Activated CD4-positive, alpha-beta memory T cell treated with anti-CD3 and anti-CD28 coated beads, Interleukin-2, amount 10 ng/mL, durations not matched to agents 7 days and 5 days (primary cell): ENCODE measurements at places on chromosomes 2 and 18.
A peak's percentile ranks its signal among the peaks of the same experiment; 100 is the strongest.

DNA sequence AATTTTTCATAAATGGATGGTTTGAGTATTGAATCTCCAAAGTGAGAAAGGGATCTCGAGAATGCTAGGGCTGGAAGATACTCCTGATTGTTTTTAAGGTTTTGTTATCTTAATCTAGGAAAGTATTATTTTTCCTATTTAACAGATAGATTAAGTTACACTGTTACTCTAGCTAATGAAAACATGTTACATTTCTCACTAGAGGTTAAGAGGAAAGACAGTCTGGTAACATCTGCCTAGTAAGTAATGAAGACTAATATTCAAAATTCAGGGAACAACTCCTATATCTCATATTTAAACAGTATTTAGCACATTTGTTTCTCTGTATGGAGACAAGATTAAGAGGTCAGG, 2.0 kb downstream of the GALNT3 start:
- DNase-seq: no peak

DNA sequence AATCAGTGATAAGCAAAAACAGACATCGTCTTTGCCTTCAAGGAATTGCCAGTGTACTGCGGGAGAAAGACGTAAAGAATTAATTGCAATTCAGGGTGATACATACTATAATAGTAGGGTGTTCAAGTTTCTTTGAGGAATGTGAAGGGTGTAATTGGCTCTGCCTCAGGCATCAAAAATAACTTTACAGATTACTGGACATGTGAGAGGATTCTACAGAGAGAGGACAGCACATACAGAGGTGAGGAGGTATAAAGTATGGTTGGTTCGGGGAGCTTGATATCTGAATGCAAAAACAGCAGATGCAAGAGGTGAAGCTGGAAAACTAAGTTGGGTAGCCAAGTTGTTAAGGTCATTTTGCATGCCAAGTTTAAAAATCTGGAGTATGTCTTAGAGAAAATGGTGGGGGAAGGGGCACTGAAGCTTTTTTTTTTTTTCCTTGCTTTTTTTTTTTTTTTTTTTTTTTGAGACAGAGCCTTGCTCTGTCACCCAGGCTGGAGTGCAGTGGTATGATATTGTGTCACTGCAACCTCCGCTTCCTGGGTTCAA, 227.5 kb upstream of the FOSL2 start:
- DNase-seq: no peak

GRCh38 chr2:128395196-128395595, 76.5 kb upstream of the HS6ST1 start:
- DNase-seq: no peak

- DNase-seq: no peak
Measured at GRCh38 chr18:73296686-73297085, 428.9 kb upstream of the NETO1 start.

DNA sequence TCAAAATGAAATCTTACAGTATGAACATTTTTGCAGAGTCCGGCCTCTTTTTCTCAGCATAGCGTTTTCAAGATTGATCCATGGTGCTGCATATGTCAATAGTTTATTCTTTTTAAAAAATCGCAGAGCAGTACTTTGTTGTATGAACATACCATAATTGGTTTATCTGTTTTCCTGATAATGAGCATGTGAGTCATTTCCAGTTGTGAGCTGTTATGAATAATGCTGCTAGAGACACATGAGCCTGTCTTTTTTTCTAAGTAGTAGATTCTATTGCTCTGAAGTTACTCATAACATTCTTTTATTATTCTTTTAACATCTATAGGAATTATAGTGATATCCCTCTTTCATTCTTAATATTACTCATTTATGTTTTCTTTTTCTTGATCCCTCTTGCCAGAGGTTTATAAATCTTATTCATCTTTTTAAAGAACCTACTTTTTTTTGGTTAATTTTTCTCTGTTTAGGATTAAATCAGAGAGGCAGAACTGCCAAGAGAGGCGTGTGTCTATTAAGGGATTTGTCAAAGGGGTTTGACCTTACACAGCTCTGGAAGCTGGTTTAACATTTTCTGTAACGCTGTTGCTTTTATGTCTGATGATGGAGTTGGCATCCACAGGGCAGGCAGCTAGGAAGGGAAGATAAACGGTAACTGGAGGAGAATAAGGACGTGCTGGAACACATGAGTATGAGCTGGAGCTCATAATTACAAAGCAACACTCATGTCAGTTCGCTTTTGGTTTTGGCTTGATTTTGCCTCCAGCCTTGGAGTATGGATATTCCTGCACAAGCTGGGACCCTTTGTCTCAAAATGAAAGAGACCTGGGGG, 47.4 kb downstream of the MGAT5 start:
- DNase-seq: no peak

DNA sequence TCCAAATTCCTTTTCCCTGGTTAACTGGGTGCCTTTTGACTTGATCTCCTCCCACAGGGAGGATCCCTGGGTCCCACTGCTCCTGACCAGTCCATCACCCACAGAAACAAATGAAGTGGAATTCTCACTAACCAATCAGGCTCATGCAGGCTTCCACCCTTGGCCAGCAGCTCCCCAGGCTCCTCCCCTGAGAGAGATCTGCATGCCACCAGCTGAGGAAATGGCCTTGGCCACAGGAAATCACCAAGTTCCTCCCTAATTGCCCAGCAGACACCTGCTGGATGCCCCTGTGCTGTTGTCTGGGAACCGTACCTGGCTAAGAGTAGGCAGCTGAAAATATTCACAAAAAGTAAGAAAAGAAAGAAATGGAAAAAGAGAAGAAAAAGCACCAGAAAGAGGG, 207.4 kb downstream of the NCK2 start:
- DNase-seq: no peak

DNA sequence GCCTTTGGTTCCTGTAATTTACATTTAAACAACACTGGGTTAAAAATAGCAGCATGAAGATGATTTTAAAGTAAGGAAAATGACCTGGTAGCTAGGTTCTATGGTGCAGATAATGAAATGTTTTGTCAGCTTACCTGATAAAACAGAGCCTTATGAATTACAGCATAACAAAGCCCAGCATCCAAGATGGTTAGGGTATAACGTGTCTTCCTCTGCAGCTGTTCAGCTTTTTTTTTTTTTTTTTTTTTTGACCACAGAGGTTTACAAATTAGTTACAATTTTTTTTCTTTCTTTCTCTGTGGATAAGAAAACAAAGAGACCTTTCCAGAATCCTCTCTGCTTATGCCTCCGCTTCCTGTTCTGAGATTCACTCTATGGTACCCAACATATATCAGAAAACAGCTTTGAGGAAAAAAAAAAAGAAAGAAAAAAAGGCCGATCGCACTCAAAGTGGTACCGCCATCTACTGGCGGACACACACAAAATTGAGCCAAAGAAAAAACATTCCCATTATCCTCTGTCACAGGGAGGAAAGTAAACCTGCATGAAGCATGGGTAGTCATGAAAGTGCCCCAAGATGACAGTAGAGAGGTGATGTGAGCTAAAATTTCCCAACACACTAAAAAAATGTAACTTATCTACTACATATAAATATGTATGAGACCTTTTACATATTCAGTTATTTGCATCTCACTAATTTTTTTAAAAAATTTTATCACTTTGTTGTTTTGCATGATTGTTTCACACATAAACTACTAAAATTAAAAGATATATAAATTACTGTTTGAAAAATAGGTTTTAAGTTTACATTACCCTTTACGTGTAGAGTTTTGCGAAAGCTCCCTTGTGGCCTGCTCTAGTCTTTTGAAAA, at the start of gene SCN3A:
TSS of gene SCN3A (minus strand) at position 362 of the 871 bp plus-strand sequence. CDS start 27,656 bp downstream, outside the sequence.
- no peak for DNase-seq

DNA sequence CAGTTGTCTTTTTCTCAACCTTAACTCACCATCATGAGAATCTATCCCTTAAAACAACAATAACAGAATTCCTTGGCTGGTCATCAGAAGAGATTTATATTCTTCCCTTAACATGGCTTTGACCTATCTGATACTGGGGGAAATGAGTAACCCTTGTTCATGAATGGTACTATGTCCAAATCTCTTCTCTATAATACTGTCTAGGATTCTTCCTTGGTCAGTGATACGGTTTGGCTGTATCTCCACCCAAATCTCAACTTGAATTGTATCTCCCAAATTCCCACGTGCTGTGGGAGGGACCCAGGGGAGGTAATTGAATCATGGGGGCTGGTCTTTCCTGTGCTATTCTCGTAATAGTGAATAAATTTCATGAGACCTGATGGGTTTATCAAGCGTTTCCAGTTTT, 282.0 kb upstream of the SIX2 start:
- DNase-seq: no peak

GRCh38 chr18:58255701-58256311, 211.8 kb downstream of the NEDD4L start:
- DNase-seq: no peak

- no peak for DNase-seq
Measured at GRCh38 chr2:133078667-133079411, 408.8 kb upstream of the LYPD1 start.

GRCh38 chr2:230749111-230749510, 36.5 kb downstream of the CAB39 start:
- DNase-seq: no peak

- no peak for DNase-seq
Measured at GRCh38 chr18:66616523-66616983, 12.7 kb upstream of the CDH19 start.

- no peak for DNase-seq
Measured at GRCh38 chr18:8299054-8299980, 309.9 kb upstream of the RAB12 start.

- DNase-seq: no peak
Measured at GRCh38 chr18:55541571-55541970, 46.4 kb downstream of the TCF4 start.

DNA sequence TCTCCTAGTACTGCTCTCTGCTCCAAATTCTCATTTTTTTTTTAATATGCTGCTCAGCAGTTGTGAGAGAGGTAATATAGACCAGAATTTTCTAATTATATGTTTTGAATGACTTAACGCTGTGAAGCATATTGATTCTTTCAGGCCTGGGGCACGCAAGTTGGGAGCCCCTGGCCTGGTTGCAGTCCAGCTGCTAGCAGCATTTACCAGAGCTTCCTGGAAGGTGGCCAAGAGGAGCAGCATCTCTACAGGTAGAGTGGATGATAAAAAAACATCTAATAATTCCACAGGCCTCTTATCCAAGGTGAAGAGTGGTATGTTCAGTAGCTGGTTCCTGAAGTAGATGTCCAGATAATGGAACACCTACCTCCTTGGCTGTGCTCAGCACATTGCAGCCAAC, 7.3 kb upstream of the UGP2 start:
- DNase-seq: no peak

DNA sequence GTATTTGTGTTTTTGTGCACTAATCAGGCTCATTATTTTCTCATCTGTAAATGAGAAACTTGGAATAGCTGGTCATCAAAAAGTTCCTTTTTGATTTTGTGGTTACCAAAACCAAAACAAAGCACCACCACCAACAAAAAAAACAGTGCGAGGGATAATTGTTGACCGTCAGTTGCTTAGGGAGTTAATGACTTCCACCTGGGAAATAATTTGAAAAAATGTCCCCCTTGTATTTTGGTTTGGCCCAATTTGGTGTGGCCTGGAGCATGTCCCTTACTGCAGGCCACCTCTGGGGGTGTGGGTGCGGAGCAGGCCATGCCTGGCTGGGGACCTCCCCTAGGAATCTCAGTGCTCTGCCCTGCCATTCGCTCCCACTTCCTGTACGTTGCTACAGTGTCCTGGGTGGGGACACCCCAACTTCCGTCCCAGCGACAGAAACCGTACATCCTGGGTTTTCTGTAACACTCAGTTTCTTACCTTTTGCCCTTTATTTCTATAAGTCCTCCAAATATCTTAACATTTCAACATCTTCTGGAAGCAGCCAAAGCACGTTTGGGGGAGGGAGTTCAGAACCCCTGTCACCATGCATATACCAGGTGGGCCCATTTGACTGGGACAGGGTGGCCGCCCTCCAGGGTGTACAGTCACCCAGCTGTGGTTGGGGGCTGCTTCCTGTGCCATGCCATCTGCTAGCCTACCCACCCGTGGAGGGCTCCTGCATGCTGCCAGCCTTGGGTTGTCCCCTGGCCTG, 31.3 kb downstream of the NCK2 start:
- DNase-seq: peak; percentile 50

DNA sequence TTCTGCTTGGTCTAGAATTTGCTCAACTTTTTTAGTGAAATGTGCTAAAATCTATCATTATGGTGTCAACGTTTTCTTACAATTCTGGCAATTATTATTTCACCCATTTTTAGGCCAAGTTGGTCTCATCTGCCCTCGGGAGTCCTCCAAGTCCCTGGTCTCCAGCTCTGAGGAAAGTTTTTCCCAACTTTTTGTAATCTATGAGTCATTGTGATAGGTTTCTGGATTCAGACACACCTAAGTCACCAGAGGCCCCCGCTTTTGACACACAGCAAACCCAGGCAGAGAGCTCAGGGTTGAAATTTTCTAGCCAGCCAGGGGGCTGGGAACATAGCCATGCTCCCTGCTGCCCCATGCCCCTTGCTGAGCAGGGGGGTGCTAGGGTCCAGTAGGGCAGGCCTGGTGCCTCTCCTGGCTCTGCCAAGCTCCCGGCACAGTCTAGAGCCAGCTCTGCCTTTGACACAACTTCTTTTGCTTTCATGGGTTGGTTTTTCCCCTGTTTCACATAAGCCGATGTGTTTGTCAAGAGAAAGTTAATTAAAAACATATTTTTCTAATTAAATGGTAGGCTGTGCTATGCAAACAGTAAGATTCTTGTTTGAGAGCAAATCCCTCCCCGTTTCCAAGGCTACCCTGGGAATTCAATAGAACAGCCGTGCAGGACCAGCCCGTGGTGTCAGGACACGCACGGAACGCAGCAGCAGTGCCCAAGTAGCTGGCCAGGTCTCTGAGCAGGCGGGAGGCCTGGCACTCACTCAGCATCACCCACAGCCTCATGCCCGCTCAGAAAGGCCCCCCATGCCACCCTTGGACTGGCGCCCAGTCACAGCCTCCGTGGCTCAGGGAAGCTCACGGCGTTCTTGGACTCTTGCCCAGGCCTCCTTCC, 25.5 kb upstream of the SNED1 start:
- no peak for DNase-seq

DNA sequence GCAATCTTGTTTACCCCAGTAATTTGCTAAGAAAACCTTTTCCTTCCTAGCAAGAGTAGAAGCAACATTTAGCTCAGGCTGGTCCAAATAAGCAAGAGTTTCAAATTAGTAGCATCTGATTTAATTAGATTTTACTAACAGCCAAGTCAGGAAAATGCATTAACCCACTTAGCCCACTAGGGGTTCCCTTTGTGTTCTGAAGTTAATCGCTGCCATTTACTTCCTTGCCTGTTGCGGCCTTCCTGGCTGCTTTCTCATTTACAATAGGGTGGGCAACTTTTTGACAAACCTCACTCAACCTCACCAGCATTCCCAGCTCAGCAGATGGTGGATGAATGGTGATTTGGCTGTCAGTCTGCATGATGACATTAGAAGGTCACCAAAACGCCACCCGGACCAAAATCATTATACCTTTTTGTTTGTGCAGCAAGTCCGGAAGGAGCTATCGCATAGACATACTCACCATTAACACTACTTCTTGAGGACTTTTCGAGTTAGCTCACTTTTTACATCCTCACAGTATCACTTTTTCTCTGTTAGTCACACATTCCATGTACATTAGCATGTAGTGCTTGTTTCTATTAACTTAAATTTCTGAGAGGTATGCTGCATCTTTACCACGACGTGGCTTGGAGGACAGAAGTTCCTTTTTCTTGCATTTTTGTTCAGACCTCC, 101.5 kb upstream of the SETBP1 start:
- no peak for DNase-seq
